T-helper 1 cell (primary cell): ENCODE measurements at places on chromosomes 6 and 20.

DNA sequence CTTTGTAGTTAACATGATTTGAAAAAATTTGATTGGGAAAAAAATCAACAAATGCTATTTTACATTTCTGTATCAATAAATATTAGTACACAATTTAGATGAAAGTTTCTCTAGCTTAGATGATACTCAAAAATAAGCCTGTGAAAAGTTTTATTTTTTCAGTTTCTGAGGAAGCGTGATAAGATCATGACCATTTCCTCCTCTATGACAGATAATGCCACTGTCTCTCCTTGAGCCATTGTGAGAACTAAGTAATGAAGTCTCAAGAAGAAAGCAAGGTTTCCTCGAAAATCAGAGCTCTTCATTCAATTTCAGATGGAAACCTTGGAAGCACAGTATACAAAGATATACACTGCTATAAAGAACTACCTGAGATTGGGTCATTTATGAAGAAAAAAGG is 395.0 kb downstream of the HDGFL1 start:
- DNase-seq = no peak

GRCh38 chr20:61765081-61765870 is 300.4 kb downstream of the TAF4 start:
- DNase-seq = no peak

GRCh38 chr20:24995741-24996448 is 3.3 kb upstream of the APMAP start:
- no peak for DNase-seq

- no peak for DNase-seq
These were observed 29.9 kb downstream of the COX4I2 start for GRCh38 chr20:31667315-31668285.

- DNase-seq = no peak
These were observed 6.3 kb downstream of the BPIFB2 start for GRCh38 chr20:33013701-33014326.

GRCh38 chr6:126035764-126036163 is 49.4 kb downstream of the TRMT11 start:
- DNase-seq = no peak

DNA sequence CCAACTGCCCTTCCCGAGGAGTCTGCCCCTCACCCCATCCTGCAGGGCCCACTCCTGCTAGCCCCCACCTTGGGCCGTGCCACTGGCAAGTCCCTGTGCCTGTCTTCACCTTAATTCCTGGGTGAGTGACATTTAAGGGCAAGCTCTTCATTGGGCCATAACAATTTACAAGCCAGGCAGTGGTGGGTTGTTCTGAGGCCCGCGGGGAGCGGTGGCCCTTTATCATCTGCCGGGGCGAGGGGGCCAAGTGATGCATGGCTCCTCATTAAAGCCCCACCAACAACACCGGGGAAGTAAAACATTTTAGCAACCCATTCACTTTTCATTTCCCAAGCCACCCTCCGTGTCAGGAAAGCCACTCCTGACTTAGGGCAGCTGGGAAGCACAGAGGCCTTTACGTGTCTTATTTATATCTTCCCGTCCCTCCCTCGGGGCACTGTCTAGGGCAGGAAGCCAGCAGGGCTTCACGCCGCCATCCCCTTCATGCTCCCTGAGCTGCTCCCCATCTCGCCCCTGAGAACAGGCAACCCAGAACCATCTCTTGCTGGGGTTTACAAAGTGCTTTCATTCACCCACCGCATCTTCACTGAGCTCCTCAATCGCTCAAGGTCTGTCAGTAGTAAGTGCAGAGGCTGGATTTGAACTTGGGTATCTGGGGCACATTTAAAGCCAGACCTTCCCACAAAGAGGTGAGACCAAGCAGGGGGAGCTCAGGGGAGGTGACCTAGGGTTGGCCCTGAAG is 55.5 kb upstream of the CCDC167 start:
- no peak for DNase-seq

- no peak for DNase-seq
These were observed 220.3 kb upstream of the LAMP5 start for GRCh38 chr20:9294041-9294440.

- no peak for DNase-seq
These were observed 12.0 kb downstream of the DLGAP4 start for GRCh38 chr20:36318166-36318565.

DNA sequence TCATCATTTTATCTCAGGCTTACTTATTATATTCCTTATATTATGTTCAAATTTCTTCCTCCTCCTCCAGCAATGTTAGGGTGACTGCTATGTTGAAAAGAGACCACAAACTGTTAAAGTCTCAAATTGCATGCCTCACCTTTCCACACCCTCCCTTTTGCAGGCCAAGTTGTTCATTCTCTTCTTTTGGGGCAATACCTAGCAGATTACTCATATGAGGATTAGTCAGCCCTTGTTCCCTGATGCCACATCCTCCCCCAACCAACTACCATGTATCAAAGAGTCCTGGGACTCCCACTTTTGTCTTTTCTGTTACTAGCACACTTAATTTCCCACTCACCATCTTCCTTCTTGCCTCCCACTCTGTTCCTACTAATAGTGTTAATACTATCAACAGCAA is 434.7 kb downstream of the BCKDHB start:
- no peak for DNase-seq

GRCh38 chr20:60209048-60209447 is 250.8 kb downstream of the CDH26 start:
- DNase-seq = no peak
